Calu3 (cell line): ENCODE measurements at places on chromosomes 7 and 10. TPM values are rescaled to one million over a fixed set of nuclear protein-coding genes. Genes with fewer than 3 reads are reported as not detected.

GRCh38 chr7:41910940-41911600 is 208.2 kb upstream of the INHBA start:
- no peaks in the 10 kb centered on the region for H3K27me3 ChIP-seq
- no peaks in the 10 kb centered on the region for H3K36me3 ChIP-seq
- DNase-seq = no peak
- no peak overlapping the region for H3K4me3 ChIP-seq
- no peaks in the 10 kb centered on the region for H3K4me1 ChIP-seq
- H3K27ac ChIP-seq = no peak overlapping the region

DNA sequence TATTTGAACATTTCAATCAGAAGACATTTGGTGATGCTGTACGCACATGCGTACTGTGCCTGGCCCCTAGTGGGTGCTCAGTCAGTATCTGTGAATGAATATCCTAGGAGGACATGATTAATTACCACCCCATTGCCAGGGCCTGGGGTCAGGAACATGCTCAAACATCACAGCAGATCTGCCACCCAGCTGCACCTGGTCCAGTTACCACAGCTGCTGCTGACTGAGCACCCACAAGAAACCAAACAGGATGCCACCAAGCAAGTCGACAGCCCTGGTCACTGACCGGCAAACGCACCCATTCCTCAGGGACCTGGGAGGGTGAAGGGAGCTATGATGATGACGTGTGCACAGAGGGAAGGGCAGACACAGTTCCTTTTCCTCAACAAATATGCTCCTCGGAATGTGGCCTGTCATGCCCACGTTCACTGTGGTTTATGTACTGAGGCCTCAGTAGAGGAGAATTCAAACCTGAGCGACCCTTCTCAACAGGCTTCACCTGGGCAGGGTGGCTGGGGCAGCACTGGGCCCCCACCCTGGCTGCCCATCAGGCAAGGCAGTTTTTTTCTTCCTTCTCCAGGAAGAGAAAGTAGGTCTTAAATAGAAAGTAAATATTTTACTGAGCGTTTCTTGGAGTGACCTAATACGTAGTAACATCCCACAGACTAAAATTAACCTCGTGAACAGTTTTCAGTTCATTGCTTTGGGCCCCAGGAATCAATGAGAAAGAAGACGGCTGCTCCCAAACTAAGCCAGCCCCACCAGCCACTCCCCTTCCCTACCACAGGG is 13.4 kb downstream of the CTBP2 start:
- H3K27ac ChIP-seq = peak overlapping the region; percentile 92
- peak overlapping the region; percentile 63 for H3K4me3 ChIP-seq
- peak; percentile 68 for DNase-seq
- no peaks in the 10 kb centered on the region for H3K27me3 ChIP-seq

GRCh38 chr10:124020981-124021815 is 72.2 kb downstream of the CHST15 start:
- H3K27me3 ChIP-seq = no peaks in the 10 kb centered on the region
- no peak overlapping the region for H3K4me3 ChIP-seq
- no peaks in the 10 kb centered on the region for H3K4me1 ChIP-seq
- H3K36me3 ChIP-seq = no peaks in the 10 kb centered on the region
- H3K27ac ChIP-seq = no peak overlapping the region
- no peak for DNase-seq

- no peak overlapping the region for H3K27ac ChIP-seq
- H3K4me3 ChIP-seq = no peak overlapping the region
- H3K36me3 ChIP-seq = no peaks in the 10 kb centered on the region
- DNase-seq = no peak
- H3K27me3 ChIP-seq = no peaks in the 10 kb centered on the region
Measured at GRCh38 chr10:124083740-124084397, 9.5 kb downstream of the CHST15 start.

The MUC3A gene
- 6.3 and 12.7 TPM in 2 replicates for total RNA-seq

GRCh38 chr7:133529861-133530260 is 277.0 kb downstream of the EXOC4 start:
- no peak overlapping the region for H3K27ac ChIP-seq
- no peak for DNase-seq
- H3K36me3 ChIP-seq = no peaks in the 10 kb centered on the region
- no peak overlapping the region for H3K4me3 ChIP-seq
- no peaks in the 10 kb centered on the region for H3K27me3 ChIP-seq
